ENCODE measurements at places on chromosomes 11 and 22.

GRCh38 chr22:41127451-41127850 lies 35.1 kb downstream of the EP300 start:
- DNase-seq: no peak

DNA sequence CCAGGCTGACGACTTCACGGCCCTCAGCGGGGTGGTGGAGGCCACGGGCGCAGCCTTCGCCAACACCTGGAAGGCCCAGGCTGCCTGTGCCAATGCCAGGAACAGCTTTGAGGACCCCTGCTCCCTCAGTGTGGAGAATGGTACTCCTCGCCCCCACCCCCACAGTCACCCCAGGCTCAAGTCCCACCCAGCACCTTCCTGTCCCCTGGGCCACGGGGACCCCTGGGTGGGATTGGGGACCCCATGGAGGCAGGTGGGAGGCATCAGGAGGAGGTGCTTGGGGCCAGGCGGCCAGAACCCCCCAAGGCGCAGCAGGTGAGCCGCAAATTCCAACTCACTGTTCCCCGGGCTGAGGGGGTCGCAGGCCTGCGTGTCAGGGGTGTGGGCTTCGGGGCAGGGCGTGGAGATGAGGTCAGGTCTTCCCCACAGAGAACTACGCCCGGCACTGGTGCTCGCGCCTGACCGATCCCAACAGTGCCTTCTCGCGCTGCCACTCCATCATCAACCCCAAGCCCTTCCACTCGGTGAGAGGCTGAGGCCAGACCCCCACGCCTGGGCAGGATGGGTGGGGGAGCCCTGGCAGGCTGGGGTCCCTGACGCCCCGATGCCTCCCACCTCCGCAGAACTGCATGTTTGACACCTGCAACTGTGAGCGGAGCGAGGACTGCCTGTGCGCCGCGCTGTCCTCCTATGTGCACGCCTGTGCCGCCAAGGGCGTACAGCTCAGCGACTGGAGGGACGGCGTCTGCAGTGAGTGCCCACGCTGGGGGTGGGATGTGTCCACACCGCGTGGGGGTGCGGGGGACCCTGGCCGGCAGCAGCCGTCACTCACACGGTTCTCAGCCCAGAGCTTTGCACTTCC lies 9.4 kb downstream of the MUC5B start:
- peak; percentile 69 for DNase-seq

DNA sequence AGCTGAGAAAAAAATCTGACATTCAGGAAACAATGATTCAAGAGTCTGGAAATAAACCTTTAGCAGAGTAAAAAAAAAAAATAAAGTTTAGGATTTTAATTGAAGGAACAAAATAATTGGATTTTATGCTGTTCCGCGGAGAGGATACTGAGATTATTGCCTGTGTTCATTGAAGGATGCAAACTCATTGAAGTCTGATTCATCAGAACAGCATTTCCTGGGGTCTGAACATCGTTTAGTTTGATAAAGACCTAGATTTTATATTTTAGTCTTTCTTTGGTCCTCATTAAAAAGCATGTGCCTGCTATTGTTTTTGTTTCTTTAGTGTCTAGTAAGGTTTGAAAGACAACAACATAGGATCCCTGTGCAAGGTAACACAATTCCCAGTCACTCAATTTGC lies 4.5 kb downstream of the TLCD5 start:
- no peak for DNase-seq

GRCh38 chr11:92841719-92842118 lies 127.7 kb upstream of the MTNR1B start:
- no peak for DNase-seq

- DNase-seq: no peak
Observed at GRCh38 chr22:20920881-20921203, 3.6 kb downstream of the CRKL start.

DNA sequence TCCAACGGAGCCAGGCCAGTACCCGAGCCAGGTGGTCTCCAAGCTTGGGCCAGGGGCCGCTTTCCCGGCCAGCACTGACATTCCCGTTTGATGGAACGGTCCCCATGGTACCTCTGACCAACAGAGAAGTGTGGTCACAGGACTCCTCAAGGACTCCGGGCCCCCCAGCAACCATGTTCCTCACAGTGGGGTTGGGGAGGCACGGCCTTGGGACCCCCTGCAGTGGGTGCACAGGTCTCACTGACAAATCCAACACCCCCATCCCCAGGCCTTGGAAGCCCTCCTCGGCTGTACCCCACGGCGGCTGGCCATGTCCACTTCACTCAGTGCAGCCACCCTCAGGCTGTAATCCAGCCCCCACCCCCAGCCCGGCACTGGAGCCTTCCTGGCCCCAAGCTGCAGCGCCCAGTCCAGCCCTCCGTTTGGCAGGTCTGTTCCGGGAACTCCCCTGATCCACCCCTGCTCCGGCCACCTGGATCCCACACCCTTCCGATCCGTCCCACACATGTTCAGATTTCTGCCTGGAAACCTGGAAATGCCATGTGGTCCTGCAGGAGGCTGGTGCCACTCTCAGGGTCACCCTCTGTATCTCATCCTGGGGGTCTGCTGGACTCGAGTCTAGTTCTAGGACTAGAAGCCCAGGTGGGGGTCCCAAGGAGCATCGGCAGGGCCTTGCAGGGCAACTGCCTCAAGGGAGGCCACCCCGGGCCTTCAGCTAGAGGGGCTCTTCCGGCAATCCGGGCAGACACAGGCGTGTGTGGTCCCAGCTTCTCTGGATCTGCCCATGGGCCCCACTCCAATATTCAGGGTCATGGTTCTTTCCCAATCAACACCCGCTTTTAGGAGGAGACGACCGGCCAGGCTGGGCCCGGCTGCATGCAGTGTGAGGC lies 26.6 kb downstream of the TBX1 start:
- DNase-seq: no peak

DNA sequence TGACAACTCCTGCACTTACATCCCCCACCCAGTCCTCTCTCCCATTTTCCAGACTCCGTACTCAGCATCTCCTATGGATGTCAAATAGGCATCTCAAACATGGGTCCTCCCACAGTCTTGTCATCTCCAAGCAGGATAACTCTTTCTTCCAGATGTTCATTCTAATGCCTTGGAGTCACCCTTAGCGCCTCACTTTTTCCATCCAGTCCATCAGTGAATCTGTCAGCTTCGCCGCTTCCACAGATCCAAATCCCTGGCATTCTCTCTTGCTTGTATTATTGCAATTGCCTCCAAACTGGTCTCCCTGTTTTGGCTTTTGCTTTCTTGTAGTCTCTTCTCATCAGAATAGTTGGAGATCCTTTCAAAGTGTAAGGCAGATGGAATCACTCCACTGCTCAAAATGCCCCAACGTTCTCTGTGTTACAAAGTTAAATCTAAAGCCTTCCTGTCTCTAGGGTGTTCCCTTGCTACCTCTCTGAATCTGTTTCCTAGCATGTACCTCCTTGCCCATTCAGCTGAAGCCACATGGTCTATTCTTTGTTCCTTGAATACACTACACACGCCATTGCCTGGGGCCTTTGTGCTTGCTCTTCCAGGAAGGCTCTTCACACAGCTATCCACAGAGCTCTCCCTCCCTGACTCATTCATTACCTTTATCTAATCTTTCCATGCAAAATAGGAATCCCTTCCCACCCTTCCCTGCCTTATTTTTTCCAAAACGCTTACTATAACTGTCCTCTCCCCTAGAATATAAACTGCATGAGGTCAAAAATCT lies 64.8 kb downstream of the UBASH3B start:
- no peak for DNase-seq

DNA sequence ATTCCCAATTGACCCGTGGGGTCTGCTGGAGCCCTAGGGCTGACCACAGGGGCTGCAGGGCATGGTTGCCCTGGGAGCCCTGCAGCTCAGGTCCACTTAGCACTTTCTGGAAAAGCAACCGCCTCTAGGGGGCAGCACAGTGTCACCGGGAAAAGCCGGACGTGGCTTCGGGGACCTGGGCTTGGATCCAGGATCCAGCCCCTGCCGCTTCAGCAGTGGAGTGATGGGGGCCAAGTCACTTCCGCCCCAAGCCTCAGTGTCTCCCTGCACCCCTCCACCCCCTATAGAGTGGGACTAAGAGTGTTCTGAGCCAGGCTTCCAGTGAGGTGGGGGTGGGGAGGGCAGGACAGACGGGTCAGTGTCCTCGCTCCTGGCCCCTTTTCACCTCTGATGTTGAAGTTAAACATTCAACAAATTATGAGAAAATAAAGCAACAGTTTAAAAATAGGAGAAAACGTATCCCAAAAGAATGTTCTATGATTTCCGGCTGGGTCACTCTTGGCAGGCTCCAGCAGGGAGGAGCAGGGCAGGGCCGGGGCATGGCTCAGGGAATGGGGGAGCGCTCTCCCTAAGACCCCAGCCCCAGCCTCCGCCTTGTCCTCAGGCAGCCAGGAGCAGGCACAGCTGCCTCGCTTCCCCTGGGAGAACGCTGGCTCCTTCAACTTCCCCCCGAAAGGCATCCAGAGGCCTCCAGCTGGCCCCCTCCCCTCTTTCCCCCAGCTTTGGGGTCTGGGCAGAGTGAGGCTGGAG lies 96.5 kb upstream of the FGF3 start:
- DNase-seq: peak; percentile 60

GRCh38 chr11:100438376-100438775 lies 248.7 kb upstream of the ARHGAP42 start:
- DNase-seq: no peak

- DNase-seq: no peak
Observed at GRCh38 chr11:22331771-22332170, 6.4 kb upstream of the SLC17A6 start.

GRCh38 chr22:40997520-40997919 lies 46.3 kb downstream of the RBX1 start:
- no peak for DNase-seq

- DNase-seq: no peak
Observed at GRCh38 chr11:16404781-16405285, 48.5 kb upstream of the SOX6 start.

DNA sequence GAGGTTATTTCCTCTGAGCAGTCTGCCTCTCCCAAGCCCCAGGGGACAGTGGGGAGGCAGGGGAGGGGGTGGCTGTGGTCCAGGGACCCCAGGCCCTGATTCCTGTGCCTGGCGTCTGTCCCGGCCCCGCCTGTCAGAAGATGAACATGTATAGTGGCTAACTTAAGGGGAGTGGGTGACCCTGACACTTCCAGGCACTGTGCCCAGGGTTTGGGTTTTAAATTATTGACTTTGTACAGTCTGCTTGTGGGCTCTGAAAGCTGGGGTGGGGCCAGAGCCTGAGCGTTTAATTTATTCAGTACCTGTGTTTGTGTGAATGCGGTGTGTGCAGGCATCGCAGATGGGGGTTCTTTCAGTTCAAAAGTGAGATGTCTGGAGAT lies 3.1 kb downstream of the PIM3 start:
- DNase-seq: no peak

GRCh38 chr11:57772562-57772961 lies 11.0 kb downstream of the CTNND1 start:
- no peak for DNase-seq

- peak; percentile 78 for DNase-seq
Observed at GRCh38 chr11:113778111-113778910, 1.3 kb upstream of the CLDN25 start.

- no peak for DNase-seq
Observed at GRCh38 chr11:124193221-124194010, 10.3 kb downstream of the OR10D3 start.

- no peak for DNase-seq
Observed at GRCh38 chr22:41043722-41044121, 48.7 kb upstream of the EP300 start.
